NCI-H69 (cell line): ENCODE measurements at places on chromosomes 5 and 9.
A peak's percentile ranks its signal among the peaks of the same experiment; 100 is the strongest.

- DNase-seq, result no peak
Measured at GRCh38 chr5:157100140-157100679, 8.6 kb downstream of the HAVCR2 start.

DNA sequence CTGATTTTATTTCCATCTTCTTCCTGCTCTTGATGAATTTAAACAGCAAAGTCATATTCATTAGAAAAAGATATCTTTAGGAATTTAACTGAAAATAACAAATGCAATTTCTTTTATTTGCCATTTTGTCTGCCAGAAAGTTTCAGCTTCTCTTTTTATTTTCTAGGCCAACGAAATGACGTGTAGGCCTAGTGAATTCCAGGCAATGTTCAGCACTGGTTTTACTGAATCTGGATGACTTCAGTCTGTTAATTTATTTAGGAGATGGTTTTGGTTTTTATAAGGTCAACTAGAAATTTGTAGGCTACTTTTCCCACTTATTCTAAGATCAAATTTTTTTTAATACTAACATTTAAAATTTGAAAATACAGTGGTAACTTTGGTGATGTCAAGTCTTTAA, 129.1 kb upstream of the VCAN start:
- DNase-seq, result no peak

DNA sequence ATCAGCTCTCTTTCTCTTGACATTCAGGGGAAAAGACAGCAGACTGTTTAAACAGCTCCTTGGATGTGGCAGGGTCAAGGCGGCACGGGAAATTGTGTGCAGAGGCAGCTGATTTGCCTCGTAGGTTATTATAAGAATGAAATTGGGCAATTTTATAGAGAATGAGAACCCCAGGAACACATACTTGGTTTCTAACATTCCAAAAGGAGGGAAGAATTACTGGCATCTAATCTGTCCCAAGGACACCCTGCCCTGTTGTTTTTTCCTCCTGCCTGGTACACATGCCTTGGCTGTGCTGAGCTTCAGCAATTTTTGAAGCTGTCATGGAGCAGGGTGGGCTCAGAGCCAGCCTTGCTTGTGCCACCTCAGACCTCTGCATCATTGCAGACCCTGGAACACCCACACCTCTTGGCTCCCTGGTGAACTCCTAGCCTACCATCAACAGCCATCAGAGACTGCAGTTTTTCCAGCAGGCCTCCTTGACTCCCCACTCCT, 143.6 kb downstream of the BOD1 start:
- DNase-seq, result no peak

DNA sequence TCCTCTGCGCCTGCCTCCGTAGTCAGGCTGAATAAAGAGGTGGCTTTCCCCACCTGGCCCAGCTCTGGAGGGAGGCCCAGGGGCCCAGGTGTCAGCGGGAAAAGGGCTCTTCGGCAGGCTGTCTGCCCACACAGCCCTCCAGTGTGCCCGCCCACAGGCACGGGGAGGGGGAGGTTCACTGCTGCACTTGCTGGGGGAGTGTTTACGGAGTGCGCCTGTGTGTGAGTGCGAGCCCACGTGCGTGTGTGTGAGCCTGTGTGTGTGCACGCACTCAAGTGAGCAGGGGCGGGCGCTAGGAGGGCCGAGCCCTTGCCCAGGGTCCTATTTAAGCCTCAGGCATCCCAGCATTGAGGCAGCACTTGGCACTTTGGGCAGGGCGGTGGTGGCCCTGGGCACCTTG, 10.9 kb downstream of the DNLZ start:
- peak; percentile 67 for DNase-seq

DNA sequence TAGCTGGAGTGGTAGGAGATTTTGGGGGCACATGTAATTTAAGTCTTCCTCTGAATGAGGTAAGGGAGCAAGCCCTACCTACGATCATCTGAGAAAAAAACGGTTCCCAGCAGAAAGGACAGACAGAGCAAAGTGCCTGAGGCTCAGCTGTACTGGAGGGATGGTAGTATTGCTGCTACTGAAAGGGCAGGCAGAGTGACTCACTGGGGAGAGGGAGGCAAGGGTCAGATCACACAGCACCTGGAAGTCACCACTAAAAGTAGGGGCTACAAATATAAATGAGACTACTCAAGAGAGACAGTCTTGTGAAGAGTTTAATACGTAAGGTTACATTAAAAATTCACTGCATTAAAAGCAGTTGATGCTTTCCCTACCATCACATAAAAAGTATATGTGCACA, 75.9 kb downstream of the NFIB start:
- peak; percentile 72 for DNase-seq

DNA sequence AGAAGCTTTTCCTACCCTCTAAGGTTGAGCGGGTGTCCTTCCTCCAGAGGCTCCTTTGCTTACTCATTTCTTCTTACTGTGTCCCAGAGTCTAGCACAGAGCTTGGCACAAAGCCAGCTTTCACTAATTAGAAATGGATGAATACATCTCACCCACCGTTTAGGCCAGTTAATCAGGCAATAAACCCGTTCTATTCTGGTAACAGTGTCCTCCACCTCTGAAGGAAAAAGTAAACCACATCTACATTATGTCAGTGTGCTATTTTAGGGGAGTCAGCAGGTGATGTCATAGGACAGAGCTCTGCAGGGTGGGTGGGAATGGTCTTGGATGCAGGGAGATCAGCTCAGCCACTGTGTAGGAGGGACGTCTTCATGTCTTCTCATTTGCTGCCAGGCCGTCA, 109.2 kb downstream of the OSTF1 start:
- DNase-seq, result peak; percentile 59

GRCh38 chr5:35754481-35754880, 102.2 kb upstream of the IL7R start:
- DNase-seq, result no peak

GRCh38 chr5:141623611-141624010, 4.8 kb upstream of the DIAPH1 start:
- no peak for DNase-seq

DNA sequence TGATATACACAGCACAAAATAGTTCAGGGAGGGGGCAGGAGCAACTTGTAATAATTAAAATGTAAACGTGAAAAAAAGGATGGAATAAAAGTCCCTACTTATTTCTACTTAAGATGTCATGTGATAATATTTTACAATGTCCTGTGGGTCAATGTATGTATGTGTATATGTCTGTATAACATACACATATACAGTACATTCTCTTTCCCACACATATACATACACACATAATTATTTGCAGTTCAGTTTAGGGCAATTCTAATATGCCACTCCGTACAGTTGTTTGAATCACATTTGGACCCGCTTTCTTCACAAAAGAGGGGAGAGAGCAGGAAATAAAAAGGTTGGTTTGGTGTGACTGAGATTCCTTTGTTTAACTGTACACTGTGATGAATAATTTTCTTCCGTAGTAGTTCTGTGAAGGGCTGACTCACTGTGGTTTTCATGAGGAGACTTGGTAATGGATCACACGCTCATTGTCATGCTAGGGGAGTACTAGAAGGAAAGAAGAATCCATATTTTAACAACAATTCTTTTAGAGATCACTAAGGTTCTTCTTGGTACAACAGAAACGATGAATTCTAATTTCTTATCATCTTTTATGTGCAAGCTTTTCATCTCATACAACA, 26.2 kb upstream of the ACOT12 start:
- DNase-seq, result no peak

DNA sequence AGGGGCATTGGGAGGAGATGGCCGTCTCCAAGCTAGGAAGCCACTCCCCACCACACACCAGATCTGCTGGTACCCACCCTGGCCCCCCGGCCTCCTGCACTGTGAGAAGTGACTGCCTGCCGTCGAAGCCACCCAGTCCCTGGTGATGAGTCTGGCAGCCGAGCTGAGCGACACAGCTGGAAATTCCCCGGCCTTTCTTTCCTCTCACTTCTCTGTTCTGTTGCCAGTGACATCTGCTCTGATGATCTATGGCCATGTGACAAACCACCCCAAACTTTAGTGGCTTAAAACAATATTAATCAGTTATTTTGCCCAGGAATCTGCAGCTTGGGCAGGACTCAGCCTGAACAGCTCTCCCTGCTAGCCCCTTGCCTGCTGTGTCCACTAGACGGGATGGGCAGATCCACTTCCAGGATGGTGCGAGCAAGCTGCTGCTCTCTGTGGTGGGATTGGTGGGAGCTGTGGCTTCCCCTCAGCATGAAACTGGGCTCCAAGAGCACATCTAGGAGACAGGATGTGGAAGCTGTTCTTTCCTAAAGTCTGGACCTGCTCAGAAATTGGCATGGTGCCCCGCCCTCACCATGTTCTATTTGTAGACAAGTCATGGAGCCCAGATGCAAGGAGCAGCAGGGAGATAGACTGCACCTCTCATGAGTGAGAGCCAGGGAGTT, 211.2 kb downstream of the GADD45G start:
- DNase-seq, result peak; percentile 70

DNA sequence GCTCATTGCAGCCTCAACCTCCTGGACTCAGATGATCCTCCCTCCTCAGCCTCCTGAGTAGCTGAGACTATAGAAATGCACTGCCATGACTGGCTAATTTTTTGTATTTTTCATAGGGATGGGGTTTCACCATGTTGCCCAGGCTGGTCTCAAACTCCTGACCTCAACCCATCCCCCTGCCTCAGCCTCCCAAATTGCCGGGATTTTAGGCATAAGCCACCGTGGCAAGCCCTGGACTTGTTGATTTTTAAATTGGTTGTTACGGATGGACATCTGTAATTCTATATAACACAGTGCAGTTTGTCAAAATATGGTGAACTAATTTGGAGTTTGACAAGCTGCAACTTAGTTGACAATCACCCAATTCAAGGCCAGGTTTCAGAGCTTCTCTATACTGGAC, 22.7 kb downstream of the SNX18 start:
- no peak for DNase-seq

- DNase-seq, result no peak
Measured at GRCh38 chr9:92718086-92719001, 46.3 kb downstream of the BICD2 start.

GRCh38 chr9:85024374-85024773, 354.8 kb downstream of the NTRK2 start:
- no peak for DNase-seq

GRCh38 chr5:147956842-147957223, 50.5 kb upstream of the C5orf46 start:
- no peak for DNase-seq

DNA sequence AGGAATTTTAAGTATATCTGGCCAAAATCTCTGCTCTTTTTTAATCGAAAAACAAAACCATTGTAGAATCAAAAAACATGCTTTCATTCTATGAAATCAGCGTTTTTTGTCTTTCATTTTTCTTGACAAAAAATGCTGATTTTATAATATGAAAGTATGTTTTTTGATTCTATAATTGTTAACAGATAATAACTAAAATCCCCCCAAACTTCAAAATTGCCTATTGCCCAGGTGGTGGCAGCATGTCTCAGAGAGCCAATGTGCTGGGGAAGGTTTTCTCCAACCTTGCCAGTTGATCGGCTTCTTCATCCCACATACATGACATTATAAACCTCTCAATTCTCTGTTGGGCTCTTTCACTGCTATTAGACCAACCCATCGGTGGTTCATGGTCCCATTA, 5.1 kb upstream of the SMIM15 start:
- DNase-seq, result peak; percentile 59

DNA sequence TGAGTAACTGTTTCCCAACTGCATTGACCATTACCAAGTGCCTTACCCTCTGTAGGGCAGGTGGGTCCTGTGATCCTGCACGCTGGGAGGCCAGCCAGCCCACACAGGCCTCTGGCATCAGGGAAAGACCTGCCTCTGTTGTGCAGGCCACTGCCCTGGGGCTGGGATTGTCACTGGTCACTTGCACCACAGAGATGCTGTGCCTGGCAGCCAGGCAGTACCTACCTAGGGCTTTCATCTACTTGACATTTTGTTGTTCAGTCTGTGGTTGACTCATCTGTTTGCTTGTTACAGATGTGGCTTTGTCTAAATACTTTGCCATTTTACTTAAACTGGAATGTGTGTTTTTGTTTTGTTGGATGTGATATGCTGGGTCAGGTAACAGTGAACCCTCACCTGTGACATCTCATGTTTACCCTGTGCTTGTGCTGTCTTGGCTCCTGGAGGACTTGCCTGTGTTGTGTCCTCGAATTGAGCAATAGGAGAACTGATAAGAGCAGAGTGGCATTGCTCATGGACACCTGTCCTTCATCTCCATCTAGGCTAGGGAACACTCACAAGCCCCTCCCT, 32.8 kb downstream of the SECISBP2 start:
- DNase-seq, result no peak

DNA sequence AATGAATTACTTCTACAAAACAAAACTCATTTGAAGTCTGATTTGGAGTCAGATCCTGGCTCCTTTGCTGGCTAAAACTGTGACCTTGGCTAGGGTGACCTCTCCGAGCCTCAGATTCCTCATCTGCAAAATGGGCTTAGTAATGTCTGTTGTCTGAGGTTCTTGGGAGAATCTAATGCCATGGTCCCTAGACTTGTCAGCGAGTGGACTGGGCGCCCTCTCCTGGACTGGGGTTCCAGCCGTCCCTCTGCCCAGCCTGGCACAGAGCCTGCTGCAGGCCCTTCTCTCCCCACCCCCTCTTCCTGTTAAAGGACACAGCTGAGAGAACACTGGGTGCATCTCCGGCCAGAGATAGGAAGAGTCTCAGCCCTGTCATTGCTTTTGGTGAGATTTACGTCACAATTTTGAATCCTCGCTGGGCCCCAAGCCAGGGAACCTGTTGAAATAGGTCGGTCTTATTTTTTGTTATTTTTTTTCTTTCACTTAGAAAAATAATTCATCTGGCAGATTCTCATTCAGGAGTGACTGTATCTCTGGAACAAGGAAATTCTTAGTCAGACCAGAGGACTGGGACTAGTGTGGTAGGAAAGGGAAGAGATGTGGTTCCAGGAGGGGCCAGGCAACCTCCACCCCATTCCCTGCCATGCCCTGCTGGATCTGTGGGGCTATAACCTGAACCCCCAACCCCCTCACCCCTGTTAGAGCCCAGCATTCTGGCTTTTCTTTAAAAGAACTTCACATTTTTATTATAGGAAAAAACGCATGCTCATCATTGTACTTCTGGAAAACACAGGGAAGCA, 48.2 kb upstream of the RPL26L1 start:
- peak; percentile 53 for DNase-seq

GRCh38 chr5:53063176-53063575, 46.4 kb downstream of the MOCS2 start:
- no peak for DNase-seq

- no peak for DNase-seq
Measured at GRCh38 chr9:134268747-134269146, 57.5 kb upstream of the RXRA start.

- no peak for DNase-seq
Measured at GRCh38 chr5:86869268-86869667, 251.5 kb downstream of the COX7C start.

GRCh38 chr9:89442981-89443814, 54.7 kb downstream of the SEMA4D start:
- DNase-seq, result peak; percentile 10

GRCh38 chr9:21679432-21679831, 123.0 kb upstream of the MTAP start:
- peak; percentile 20 for DNase-seq
